ENCODE measurements at places on chromosomes 12 and 14.

GRCh38 chr14:81449114-81449513 is 49.0 kb upstream of the STON2 start:
- no peak for DNase-seq

DNA sequence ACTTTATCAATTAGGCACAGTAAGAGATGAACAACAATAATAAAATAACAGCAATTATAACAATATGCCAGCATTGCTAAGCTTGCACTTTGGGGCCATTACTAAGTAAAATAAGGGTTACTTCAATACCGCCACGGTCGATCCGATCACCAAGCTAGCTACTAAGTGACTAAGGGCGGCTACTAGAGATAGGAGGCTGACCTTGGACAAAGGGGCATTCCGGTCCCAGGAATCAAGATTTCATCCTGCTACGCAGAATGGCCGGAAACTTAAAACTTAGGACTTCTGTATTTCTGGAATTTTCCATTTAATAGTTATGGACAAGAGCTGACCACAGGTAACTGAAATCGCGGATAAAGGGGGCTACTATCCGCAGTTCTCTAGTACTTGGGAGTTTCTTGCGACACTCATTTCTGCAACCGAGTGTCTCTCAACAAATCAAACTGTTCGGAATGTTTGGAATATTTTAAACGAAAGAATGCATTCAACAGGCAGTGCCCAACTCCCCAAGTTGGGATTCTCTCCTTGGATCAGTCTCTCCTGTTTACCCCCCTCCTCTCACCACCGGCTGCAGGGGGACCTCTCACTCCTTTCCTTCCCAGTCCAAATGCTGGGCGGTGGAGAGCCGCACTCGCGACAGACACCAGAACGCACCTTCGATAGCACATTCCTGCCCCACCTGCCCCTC is 650 bp downstream of the HEBP1 start:
- DNase-seq = no peak

DNA sequence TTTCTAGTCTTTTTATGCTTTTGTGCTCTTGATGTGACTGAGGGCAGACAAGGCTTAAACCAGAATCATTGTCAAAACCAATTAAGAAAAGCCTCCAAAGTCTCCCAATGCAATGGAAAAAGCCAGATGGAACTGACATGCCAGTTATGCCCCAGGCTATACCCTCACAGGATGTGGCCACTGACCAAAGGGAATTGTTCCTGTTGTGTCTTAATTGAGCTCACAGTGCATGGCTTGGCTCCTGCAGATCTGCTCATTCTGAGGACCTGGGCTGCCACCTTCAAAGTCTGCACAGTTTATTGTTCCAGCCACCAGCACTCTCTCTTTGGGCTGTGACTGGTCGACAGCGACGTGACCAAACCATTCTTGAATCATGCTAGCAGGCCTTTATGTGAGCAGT is 17.1 kb upstream of the BICD1 start:
- DNase-seq = no peak

GRCh38 chr12:93319523-93320050 is 58.1 kb upstream of the NUDT4 start:
- DNase-seq = no peak

DNA sequence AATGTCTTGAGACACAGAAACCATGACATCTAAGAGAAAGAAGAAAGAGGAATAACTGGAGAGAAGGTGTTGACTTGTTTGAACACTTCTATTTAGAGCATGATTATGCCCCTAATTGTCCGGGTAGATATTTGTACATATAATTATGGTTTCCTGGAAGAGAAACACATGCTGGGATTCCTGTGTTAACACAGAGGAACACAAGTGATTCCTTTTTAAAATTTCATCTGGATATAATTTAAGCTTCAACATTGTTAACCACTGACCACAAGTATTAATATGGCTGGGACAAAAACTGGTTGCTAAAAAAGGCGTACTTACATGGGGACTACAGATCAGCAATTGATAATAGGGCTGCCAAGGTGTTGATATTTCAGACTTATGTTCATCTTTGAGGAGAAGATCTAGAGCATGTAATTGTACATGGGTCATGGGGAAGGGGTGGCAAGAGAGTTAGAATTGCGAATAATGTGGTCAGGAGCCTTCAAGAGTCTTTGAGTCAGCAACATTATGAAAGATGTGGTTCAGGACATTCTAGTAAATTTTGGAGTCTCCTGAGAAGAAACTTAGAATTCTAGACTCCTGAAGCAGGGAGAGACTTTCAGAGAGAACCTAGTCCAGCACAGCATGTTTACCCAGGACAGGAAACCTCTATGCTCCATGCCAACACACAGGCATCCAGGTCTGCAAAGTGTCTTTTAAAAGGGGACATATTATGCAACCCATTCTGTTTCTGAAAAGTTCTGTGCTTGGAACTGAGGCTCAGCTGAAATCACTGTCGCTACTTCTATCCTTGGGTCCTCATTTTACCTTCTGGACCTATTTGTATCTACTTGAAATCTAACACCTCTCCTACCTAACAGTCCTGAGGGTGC is 56.5 kb downstream of the SLC38A1 start:
- no peak for DNase-seq

DNA sequence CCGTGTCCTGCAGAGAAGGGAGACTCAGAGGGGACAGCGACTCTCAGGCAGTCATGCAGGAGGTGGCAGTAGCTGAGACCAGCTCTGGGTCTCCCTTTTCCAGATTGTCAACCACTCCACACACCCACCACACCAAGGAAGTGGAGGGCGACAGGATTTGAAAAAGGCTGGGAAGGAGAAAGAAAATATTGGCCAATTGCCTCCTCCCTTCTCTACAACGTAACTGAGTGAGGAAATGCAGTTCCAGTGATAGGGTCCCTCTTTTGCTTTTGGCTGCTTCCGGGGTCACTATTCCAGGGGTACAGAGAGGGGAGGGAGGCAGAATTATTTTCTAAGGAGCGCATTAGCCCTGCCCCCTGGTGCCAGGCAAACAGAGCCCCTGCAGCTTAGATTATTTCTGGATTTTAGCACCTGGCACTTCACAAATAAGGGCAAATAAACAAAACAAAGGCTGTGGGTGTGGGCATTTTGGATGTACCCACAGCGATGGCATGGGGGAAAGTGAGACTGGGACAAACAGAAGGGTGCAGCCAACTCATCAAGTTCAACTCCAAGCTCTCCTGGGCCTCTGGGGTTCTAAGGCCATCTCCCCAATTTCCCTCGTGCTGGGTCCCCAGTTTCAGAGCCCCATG is 20.4 kb downstream of the ASB2 start:
- no peak for DNase-seq

DNA sequence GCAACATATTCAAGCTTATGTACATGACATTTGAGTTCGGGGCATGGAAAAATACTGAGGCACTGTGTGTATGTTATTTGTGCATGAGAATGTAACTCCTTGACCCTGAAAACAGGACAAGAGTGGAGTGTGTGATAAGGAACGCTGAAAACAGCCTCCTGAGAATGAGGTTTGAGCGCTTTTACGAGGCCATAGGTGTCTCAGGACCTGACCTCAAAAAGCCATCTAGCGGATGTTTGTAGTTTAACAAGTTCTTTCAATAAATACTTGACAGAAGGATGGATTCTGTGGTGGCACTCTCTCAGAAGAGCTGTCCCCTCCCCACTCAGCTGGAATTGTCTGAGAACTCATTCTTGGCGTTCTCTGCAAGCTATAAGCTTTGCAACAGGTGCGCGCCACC is 350.5 kb upstream of the TMTC1 start:
- DNase-seq = no peak

GRCh38 chr14:74141703-74142102 is 56.9 kb downstream of the LIN52 start:
- no peak for DNase-seq

- DNase-seq = no peak
Observed at GRCh38 chr14:38316922-38317321, 61.0 kb upstream of the CLEC14A start.

DNA sequence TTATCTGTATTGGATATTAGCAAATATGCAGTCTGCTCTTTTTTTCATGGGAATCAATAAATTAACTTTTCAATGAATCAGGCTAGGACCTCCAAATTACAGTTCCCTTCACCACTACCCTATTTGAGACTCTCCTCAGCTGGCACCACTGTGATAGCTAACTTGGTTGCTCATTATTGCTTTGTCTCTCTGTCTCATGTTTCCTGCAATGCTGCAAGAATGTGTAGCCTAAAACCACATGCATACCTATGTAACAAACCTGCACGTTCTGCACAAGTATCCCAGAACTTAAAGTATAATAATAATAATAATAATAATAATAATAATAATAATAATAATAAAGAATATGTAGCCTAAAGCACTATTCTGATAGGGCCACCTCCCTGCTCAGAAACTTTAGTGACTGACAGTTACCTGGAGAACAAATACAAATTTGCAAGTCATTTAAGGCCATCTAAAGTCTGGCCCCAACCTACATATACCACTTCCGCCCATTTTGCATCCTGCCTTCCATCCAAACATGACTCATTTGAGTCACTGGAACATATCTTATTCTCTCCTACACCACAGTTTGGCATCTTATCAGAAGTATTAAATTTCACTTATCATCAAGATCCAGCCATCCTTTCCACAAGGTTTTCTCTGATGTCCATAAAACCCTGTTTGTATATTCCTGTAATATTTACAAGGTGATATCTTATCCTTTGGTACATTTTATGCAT is 215.1 kb downstream of the LRRK2 start:
- DNase-seq = no peak

- no peak for DNase-seq
Observed at GRCh38 chr12:71266606-71267005, 108.8 kb upstream of the TSPAN8 start.

All from vagina (tissue), 2 donors.